Activated CD4-positive, alpha-beta T cell treated with anti-CD3 and anti-CD28 coated beads, Interleukin-2, amount 50 U/mL, for 1 hour (primary cell): ENCODE measurements at places on chromosomes 5 and 9.

DNA sequence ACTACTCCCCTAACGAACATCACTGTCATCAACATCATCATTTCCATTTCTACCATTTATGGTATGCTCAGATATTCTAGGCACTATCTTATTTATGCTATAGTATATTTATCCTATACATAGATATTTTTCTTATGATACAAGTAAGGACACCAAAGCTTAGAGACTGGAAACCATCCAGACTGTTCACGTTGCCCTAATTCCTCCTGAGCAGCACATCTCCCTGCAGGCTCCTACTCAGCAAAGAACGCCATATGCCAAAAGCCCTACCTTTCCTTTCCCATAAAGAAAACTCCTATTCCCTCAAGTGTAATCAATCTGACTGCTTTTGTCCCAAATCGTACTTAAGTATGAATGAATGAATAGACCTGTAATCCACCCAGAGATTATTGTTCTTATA lies 247.0 kb downstream of the PRELID2 start:
- no peak for DNase-seq

GRCh38 chr5:95846554-95847260 lies 24.2 kb upstream of the GLRX start:
- peak; percentile 67 for DNase-seq

DNA sequence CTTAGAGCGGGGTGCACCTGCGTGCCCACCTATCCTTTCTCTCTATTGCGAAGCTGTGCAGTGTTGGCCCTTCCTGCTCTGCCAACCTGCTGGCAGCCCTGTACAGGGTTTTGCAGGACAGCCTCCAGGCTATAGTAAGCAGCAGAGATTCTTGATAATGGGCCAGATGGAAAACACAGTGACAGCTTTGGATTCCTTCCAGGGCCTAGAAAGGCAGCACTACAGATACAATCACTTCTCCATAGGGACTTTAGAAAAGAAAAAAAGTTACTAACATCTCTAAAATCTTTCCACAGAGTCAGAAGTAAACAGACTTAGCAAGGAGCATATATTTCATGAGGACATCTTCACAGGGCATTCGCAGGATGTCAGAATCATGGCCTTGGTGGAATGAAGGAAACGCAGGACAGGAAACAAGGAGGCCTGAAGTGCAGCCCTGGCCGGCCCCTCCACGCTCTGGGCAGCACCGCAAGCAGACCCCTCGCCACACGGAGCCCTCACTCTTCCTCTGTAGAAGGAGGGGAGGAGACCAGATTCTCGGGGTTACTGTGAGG lies 172.1 kb upstream of the GAS1 start:
- no peak for DNase-seq

DNA sequence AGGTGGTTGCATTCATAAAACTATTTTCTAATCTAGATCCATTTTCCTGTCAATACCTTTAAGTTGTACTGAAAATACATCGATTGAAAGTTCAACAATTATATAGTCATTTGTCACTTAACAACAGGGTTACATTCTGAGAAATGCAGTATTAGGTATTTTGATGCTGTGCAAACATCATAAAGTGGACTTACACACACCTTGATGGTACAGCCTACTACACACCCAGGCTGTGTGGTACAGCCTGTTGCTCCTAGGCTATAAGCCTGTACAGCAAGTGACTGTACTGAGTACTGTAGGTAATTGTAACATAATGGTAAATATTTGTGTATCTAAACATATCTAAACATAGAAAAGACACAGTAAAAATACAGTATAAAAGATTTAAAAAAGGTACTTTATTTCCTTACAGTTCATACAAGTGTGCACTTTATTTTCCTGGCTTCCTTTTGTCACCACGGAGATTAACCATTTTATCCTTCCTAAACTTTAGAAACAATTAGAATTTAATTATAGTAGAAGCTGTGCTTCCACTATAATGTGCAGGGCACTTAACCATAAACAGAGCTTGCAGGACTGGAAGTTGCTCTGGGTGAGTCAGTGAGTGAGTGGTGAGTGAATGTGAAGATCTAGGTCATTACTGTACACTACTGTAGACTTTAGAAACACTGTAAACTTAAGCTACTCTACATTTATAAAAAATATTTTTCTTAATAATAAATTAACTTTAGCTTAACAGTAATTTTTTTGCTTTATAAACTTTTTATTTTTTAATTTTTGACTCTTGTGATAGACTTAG lies 42.9 kb upstream of the MEF2C start:
- DNase-seq = no peak

DNA sequence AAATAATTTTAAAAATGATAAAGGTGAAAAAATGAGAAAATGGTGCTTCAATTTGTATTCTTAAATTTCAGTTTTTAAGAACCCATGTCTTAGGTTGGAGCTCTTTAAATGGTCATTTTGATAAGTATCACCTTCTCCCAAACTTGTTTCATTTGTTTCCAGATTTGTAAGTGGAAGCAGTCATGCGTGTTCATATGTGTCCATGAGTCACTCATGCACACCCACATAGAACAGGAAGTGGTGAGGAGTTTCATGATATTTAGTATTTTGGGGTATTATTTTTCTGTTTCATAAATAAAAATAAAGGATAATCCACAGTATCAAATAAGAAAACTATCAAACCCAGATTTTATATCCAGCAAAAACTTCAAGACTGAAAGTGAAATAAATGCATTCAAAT lies 570.4 kb upstream of the ST8SIA4 start:
- DNase-seq = no peak

DNA sequence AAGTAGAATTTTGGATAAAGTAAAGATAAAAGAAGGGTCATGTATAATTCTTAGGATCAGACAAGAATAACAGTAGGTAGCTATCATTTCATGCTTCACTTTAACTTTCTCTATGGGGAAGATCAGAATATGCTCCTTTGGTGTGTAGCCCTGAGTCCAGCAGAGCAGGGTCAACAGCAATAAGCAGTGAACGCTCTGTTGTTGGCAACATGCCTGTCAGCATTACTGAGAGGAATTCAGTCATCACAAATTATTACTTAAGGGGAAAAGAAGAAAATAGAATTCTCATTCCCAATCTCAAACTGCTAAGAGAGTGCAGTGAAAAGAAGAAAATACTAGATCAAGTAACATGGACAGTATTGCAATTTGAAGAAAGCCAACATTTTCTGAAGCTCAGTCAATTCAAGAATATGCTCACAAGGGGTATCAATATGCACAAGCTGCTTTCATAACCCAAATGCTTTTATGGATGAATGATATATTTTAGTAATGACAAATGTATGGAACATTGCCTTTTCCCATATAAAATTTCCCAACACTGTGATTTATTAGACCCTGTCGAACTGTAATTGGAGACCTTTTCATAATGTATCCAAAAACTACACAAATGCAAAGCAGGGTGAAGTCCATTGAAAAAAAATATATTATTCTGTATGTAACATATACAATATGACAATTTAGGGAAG lies 1359.4 kb downstream of the EFNA5 start:
- no peak for DNase-seq

GRCh38 chr5:170427672-170428236 lies 38.6 kb upstream of the KCNMB1 start:
- DNase-seq = no peak

- DNase-seq = no peak
Observed at GRCh38 chr5:170132976-170133448, 27.3 kb downstream of the FOXI1 start.

GRCh38 chr5:154365823-154366222 lies 80.0 kb upstream of the SAP30L start:
- no peak for DNase-seq

DNA sequence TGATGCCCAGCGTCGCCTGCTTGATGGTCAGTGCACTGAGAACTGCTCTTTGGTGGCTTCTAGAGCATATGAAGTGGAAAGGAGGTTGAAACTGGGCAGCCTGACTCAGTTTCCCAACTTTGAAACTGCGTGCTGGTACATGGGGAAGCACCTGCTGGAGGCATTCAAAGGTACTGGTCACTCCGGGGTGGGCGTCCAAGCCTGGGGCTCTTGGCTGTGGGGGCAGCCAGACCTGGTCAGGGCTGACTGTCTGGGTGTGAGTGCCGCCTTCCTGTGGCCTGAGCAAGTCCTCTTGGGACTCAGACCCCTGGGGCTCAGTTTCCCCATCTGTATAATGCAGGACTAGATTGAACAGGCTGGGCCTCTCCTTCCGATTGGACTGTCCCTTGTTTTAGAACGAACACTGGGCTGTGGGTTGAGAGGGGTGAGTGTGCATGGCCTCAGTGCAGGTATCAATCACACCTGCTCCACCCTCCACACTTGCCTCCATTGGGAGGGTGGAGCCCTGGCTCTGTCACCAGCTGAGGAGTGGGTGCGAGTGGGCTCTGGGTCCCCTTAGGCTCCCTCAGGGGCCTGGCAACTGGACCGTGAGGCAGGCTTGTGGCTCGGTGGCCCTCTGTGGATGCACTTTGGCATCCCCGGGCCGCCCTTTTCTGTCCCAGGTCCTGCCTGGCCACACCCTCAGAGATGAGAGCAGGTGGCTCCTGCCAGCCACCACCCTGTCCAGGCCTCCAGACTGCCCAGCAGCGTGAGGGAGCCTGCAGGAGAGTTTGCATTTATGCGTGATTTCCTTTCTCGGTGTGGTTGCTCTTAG lies 80.2 kb downstream of the PHF2 start:
- no peak for DNase-seq

- no peak for DNase-seq
Observed at GRCh38 chr9:38043931-38044623, 24.9 kb downstream of the SHB start.
